Substantia nigra (tissue), 51 donors: ENCODE measurements at places on chromosomes 7 and 10.

GRCh38 chr10:79149662-79150443 is 81.1 kb downstream of the ZMIZ1 start:
- DNase-seq, result no peak

- no peak for DNase-seq
Observed at GRCh38 chr10:11345224-11346054, 266.0 kb downstream of the USP6NL start.

GRCh38 chr7:50095634-50096033 is 2.6 kb upstream of the ZPBP start:
- DNase-seq, result no peak

DNA sequence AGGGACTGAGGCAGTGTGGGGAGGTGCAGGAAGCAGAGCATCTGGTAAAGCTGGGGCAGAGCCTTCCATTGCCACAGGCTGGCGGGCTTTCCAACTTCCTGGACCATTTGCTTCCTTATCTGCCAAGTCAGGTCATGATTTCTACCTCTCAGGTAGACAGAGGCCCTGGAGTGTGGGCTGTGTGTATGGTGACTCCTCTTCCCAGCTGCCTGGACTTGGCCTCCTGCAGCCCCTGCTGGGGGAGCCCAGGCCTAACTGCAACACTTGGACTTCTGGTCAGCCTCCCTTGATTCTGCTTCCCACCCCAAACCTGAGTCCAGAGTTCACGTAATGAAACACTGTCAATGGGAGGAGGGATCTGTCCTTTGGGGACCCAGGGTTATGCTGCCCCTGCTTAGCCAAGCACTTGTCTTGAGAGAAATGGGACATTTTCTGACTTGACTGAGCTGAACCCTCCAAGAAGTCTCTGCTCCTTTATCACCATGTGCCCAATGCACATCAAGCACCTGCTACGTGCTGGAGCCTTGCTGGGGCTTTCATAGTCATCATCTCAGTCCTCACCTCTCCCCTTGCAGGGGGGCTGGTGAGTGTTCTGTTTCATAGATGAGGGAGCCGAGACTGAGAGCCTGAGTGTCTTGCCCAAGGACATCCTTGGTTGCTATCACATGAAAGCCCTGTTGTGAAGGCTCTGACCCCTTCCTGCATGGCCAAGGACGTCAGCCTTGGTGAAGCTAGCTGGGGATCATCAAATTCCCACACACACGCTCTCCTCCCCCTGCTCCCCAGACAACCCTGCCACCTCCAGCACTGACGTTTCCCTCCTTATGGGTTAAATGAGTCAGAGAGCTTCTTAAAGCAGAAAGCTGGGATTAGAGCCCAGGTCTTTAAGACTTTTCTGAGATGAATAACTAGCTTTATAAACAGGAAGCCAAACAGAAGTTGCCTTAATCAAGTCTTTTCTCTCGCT is 3.4 kb downstream of the CLEC2L start:
- DNase-seq, result no peak

- DNase-seq, result no peak
Observed at GRCh38 chr7:95609277-95609971, 13.1 kb upstream of the PDK4 start.

DNA sequence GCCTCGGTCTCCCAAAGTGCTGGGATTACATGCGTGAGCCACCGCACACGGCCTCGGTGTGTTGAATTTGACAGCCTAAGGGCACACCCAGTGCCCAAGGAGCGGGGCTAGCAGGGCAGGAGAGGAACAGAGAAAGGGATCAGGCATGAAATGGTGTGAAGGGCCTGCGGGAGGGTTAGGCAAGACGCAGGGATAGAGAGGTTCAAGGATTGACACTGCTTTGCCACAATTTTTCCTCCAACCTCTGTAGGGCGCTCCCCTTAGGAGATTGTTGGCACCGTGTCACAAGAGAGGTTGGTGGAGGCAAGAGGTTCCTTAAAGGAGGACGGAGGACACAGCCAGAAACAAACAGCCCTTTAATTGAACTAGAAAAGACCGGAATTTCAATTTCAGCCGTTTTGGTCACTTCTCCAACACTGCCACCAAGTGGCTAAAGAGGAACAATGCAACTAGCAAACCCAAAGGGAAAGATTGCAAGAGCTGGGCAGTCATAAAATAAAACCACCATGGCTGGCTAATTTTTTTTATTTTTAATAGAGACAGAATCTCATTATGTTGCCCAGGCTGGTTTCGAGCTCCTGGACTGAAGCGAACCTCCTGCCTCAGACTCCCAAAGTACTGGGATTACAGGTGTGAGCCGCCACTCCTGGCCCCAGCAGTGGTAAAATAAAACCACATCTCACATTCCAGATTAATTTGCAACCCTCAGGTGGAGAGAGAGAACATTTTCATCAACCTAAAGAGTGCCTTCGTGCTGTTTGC is 6.9 kb upstream of the CREB3L2 start:
- DNase-seq, result peak; percentile 36

DNA sequence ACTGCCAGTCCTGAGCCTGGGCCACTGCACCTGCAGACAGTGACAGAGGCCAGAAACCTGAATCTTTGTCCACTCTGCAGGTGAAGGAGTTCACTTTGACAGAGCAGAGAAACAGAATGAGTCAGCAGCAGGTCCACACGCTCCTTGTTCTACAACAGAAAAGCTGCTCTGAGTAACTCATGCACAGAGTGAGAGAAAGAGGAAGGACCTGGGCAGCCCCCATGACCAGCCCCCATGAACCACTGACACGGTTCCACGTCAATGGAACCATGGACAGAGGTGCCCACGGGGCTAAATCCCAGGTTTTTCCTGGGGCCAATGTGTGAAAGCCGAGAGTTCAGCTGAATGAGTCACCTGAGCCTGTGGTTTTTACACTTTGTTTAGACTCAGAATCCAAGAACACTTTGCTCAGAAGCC is 40.8 kb upstream of the CTBP2 start:
- no peak for DNase-seq

GRCh38 chr10:60753152-60753551 is 25.1 kb upstream of the CDK1 start:
- no peak for DNase-seq

DNA sequence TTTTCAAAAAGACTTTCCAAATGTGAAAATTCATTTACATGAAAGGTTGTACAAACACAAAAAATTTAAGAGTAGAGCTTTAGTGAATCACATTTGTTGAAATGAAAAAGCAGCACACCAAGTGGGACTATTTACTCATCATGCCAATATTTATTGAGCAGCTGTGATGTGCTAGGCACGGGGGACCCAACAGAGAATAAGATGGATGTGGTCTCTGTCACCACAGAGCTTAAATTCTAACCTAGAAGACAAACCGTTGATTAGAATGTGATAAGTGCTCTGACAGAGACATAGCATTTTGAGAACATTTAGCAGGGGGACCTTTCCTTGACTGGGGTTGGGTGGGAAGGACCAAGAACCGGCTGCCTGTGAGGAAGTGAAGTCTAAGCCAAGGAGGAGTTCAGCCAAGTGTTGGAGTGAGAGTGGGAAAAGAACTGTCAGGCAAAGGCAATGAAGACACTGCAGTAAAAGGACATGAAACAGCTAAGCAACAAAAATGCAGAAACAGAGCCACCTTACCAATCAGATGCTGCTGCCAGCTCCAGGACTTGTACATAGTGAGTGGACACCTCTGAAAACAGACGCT is 19.1 kb downstream of the ADAM12 start:
- DNase-seq, result no peak

GRCh38 chr7:86833360-86833759 is 189.7 kb downstream of the GRM3 start:
- DNase-seq, result no peak

- no peak for DNase-seq
Observed at GRCh38 chr7:30877015-30877769, 34.5 kb upstream of the AQP1 start.

DNA sequence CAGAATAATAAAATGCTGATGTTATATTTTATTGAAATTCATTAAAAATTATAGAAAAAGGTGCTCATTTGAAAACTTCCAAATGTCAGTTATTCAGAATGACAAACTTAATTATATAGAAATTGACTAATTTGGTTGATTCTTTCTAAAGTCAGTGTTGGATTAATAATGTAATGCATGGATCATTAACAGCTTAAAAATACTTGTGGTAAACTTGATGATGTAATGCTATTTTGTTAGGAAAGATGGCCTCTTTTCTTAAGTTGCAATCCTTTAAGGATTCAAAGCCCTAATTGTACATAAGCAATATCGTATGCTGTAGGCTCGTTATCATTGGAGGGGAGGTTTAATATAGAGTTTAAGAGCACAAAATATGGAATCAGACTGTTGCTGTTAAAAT is 141.2 kb downstream of the ZEB1 start:
- DNase-seq, result no peak

DNA sequence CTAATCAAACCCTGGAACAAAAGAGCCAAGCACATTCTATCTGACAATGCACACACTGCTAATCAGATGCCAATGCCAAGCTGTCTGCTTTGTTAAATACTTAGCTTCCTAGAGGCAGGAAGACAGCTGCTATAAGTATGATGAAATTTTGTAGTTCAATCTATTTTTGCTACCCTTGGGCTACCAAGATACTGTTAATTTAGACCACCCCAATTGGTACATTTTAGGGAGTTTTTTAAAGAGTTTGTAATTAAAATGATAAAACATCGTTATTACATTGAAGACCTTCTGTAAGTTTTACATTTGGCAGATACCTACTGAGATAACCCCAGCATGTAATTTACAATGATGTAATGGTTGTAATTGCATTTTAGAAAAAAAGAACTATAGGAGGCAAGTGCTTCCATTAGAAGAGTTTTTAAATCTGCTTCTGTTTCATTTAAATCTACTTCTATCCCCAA is 268.5 kb downstream of the ADK start:
- no peak for DNase-seq

DNA sequence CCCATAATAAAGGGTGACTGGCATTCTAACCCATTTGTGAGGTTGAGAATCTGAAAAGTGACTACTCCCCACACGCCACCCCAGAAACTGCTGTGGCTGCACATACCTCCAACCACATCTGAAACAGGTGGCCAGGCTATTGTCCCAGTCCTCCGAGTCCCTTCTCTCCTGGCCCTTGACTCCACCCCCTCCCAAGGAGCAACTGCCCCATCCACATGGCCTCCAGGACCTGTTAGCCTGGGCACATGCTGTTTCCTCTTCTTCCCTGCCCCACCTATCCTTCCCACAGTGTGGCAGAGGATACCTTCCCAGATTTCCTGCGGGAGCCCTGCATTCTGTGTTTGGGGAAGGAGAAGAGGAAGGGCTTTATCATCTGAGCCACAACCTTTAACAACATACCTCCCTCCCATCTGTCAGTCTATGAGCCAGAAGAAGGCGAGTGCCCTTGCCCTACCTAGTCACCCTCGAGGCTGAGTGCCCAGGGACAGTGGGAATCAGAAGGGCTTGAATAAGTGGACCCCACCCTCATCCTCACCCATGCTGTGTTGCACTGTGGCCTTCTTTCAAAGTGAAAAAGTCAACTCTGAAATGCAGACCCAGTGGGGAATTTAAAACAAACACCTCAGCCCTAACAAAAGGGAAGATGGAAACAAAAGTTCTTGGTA is 11.9 kb downstream of the STEAP1B start:
- no peak for DNase-seq

DNA sequence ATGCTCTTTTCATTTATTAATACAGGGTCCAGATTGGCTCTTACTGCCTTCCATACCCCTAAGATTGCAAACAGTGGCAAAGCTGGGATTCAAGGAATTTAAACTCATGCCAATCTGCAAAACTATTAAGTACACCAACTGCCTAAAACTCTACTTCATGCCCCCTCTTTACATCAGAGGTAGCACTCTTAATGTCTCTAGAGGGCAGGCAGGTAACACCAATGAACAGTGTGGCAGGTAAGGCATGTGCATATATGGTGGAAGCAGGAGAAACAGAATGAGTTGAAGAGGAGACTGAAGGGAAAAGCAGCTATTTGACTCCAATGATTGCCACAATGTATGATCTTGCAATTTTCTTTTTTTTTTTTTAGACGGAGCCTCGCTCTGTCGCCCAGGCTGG is 156.7 kb downstream of the BTAF1 start:
- DNase-seq, result no peak
